NCI-H1930 (cell line): ENCODE measurements at places on chromosomes 2 and 18.

- DNase-seq = no peak
Observed at GRCh38 chr18:22447792-22448191, 30.1 kb upstream of the CTAGE1 start.

DNA sequence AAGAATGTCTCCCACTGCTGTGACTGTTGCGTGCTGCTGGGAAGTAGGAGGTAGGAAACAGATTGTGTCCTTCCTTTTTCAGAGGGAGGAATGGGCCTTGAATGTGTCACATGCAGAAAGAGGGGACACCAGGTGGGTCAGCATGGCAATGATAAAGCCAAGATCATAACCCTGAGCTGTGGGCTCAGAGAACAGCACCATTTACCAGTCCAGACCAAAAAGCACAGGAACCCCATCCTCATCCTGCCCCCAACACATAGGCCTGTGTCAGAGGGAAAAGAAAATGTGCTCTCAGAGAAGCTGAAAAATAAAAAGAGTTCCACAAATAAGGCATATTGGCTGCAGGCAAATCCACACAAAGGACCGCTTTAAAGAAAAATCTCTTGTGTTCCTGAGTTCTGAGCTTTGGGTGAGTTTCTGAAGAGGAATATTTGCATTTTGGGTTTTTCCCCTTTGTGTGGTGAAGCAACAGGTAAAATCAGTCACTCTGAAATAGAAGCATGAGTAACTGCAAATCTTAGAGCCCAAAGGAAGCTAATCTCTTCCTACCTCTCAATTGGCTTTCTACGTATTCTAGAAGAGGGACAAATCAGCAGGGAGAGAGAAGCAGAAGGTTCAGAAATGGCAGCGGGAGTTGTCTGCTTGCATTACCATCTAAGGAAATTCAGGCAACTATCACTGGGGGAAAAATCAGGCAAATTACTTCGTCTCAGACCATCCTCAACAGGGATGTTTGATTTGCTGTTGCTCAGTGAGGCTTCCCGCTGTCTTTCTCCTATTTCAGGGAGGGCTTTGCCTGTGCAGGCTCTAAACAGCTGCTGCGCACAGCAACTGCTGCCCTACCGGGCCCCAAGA lies 106.8 kb downstream of the BCL11A start:
- DNase-seq = no peak

DNA sequence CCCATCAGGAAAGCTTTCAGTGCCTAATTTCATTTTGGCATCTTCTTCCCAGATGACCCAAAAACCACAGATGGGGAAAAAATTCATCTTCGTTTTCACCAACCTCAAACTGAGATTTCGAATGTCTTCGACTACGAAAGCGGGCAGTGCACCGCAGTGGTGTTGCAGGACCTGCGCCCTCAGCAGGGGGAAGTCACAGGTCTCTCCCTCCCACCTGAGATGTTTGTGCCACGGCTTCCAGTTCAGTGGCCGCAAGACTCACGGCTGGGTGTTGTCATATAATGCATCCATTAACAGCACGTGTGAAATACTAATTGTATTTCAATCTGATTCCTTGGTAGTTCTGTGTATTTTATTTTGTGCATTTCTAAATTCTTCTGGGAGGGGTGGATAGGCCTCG lies 66.2 kb upstream of the SALL3 start:
- no peak for DNase-seq

DNA sequence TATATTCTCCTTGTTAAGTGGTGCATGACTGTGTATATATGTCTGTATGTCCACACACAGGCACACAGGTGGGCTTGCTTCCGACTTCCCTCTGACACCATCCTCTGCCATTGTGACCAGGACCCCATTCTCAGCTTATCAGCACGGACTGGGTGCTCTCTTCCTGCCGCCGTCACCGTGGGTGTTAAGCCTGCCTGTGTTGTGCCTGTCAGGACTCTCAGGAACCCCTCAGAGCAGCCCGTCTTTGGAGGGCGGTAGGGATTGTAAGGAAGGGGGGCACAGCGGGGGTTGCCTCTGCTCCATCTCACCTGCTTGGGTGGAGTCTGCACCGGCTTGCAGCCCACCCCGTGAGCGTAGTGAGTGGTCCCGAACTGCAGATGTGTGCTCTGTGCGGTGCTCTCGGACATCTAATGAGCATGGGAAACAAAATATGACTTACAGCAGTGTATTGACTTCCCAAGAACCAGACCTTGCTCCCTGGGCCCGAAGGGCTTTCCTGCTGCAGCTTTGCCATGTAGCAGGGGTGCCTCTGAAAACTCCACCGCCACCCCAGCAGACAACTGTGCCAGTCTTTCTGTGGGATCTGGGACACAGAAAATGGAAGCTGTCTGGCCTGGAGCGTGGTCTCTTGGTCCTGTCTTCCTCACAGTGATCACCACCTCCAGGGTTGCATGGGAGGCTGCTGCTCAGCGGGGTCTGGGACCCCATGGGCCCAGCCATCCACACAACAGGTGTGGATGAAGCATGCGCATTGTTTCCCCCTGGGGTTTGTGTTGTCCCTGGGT lies 58.9 kb downstream of the SH3RF3 start:
- DNase-seq = no peak

DNA sequence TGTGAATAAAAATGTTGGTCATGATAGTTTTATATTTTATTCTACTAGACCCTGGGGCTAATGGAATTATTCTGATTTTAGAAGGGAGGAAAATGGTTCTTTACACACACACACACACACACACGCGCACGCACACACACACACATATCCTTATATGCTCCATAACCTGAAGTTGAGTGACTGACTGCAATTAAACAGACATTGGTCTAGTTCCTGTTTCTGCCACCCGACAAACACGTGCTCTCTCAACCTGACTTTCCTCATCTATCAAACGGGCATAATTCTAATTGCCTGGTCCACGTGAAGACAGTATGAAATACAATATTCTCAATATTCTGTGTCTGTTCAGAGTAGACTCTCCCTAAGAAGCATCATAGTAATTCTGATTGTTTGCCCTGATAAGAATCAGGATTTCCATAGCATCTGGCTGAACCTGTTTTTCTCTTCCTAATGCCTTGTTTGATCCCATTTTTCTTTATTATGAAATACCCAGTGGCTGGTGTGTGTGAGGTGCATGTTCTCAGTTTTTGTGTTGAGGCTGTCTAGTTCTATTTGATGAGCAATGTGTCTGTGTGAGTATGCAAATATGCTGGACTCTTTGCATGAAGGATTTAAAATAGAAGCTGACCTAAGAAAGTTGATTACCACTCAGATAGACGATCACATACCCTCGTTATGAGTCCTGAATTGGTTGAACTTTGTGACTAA lies 51.0 kb downstream of the SETBP1 start:
- DNase-seq = no peak

DNA sequence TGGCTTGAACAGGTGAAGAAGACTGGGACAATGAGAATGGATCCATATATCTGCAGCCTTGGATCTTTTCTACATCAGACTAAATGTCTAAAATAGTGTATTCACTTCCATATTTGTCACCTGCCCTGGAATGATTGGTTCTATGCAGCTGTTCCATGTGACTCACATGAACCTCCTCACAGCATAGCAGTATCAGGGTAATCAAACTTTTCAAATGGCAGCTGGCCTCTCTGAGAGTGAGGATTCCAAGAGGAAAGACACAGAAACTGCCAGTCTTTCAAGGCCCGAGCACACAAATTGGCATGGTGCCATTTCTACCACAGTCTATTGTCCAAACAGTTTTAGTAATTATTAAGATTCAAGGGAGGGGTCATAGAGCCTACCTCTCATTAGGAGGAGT lies 859.3 kb downstream of the BCL11A start:
- DNase-seq = no peak

DNA sequence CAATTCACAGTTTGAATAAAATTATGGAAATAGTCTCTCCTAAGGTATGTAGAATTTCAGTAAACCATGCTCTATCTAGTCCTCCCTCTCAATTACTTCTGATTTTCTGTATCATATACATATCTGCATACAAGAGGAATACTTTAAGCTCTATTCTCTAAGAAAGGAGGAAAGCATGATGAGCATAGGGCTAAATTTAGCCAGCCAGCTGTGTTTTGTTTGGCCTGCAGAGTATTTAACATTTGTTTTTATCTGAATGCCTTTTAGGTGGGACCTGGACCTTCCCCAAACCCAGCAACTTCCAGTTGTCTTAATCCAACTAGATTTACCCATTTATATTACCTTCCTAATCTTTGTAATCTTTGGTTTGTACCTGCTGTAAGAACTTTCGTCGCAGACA lies 42.2 kb upstream of the FAM117B start:
- no peak for DNase-seq
